Right kidney (tissue), 9 donors: ENCODE measurements at places on chromosomes 12 and 14.

DNA sequence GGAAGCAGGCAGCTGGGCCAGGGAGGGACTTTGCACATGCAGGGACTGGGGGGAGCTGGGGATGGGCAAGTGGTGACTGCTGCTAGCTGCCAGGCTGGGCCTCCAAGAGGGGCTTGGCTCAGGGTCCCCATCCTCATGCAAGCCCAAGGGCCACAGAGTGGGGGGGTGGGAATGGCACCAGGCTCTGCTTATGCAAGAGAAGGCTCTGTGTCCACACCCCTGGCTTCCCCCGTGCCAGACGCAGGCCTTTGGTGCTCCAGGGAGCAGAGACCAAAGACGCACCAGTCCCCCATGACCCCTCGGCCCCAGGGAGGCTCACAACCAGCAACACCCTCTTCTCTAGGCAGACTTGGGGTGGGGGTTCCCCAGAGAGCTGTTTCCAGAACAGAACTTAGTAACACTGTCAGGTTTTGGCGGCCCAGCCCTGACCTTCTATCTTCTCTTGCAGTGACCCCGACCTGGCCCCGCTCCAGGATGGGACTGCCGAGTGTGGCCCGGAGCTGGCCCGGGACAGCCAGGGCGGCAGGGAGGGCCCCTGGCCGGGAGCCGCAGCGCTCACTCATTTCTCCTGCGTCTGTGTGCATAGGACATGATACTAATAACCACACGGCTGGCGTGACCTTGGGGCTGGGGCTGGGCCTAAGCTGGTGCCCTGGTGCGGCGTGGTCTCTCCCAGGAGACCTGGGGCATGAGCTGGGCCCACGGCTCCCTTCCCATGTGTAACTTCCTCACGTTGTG lies 14.3 kb downstream of the XRCC3 start:
- no peak for DNase-seq

DNA sequence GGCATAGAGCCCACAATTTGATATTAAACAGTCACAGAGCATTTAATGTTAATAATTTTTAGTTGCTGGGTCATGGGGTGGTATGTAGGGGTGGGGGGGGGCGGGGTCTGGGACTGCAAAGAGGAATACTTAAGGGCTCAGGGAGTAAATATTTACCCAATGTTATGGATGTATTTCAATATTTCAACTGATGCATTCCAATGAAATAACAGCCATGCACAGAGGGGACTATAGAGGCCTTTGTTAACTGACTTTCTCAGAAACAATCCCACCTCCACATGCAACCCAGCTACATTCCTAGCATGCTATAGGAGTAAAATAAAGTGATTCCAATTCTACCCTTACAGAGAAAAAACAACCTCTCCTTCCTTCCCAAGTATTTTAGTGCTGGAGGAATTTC lies 7.9 kb upstream of the BBS10 start:
- DNase-seq: no peak

DNA sequence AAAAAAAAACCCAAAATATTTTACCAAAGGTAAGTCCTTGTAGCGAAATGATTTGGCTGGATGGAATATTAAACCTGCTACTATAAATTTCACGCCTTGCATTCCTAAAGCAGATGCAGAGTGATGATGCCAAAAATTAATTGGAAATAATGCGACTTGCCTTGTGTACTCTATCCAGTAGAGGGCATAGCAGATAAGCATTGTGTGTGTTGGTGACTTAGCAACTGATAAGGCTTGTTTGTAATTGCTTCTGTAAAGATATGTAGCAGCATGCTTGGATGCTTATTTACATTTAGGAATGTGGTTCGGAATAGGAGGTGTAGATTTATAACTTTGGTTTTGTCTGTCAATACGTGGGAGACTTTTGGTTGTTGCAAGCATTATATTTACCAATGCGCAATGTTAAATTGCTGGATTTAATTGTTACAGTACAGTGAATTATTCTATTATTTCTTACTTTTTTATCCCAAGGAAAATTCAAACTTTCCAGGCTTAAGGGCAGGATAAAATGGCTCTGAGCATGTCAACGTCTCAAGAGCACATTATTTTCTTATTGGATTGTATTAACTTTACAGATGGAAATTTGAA lies 80.5 kb downstream of the TMEM260 start:
- no peak for DNase-seq

- no peak for DNase-seq
Measured at GRCh38 chr14:90109858-90110257, 48.1 kb downstream of the KCNK13 start.
